Kidney epithelial cell (primary cell): ENCODE measurements at places on chromosomes 16 and 17.

DNA sequence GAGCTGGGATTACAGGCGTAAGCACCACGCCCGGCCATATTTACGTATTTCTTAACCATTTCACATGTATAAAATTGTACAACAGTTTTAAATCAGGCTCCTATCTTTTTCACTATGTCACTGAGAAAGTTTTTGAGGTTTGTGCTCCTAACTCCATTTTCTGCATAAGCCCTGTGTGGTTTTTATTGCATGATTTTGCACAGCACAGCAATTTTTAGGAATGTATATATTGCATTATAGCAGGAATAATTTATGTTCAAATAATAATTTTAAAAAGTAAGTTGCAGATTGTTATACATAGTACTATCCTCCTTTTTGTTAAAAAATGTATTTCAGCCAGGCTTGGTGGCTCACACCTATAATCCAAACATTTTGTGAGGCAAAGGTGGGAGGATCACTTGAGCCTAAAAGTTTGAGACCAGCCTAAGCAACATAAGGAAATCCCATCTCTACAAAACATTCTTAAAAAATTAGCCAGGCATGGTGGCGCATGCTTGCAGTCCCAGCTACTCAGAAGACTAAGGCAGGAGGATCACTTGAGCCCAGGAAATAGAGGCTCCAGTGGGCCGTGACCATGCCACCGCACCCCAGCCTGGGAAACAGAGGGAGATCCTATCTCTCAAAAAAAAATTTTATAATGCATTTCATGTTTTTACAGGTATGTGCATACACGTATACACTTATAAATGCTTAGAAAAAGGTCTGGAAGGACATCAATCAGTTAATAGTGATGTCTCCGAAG lies 26.0 kb downstream of the SMG6 start:
- no peak for DNase-seq

- DNase-seq: no peak
Observed at GRCh38 chr16:81779536-81780320, 637 bp downstream of the PLCG2 start.

DNA sequence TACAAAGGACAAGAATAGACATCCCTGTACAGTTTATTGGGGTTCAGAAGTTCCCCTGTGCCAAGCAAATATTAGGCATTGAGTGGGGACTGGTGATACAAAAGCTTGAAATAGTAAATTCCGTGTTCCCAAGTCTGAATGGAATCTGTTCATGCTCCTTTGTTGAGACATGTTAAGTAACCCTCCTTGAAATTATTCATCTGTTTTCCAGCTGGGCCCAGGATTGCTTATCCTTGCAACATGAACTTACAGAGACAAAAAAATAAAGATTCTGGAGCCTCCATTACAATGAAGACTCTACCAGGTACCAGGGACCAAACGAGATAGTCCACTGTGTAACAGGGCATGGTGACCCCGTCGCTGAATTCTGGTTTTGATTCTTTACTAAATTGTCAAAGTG lies 6.1 kb upstream of the CCL8 start:
- no peak for DNase-seq

DNA sequence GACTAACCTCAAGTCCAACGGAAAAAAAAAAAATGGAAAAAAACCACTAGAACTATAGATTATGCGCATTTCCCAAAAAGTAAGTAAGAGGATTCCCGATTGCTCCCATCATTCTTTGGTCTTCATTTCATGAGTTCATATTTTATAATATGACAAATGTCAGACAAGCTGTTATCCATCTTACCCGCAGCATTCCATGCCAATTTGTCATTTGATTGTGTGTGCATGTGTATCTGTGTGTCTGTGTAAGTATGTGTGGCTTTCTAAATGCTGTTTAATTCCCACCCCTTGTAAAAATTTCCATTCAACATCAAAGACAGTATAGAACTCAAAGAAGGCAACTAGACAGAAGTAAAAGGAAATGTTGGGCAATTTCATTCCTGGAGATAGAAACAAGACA lies 434.1 kb downstream of the CDH11 start:
- DNase-seq: no peak

DNA sequence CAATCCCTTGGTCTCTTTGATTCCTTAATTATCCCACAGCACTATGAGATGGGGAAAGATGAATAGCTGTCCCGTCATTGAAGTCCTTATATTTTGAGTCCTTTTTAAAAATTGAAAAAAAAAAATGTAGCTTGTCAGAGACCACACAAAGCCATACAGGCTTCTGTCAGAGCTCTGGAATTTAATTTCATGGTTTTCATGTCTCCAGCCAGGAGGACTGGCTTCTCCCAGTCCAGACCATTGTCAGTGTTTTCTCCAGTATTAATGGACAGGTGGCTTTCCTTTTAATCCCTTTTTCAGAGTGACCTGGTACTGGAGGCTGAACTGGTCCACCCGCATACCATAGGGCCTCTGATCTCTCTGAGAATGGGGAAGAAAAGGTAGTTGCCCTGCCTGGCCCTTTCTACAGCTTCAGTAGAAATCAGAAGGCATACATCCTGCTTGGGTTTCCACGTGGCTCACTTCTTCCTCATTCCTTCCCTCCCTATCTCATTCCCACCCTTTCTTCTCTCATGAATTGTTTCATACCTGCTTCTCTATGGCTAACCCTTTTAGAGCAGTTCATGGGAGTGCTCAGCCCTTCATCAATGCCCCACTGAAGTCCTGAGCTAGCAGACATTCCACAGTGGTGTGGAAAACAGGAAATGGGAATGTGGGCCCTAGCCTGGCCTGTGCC lies 29.1 kb downstream of the TRIM16 start:
- no peak for DNase-seq

- DNase-seq: no peak
Observed at GRCh38 chr16:69191136-69191535, 4.2 kb downstream of the SNTB2 start.

DNA sequence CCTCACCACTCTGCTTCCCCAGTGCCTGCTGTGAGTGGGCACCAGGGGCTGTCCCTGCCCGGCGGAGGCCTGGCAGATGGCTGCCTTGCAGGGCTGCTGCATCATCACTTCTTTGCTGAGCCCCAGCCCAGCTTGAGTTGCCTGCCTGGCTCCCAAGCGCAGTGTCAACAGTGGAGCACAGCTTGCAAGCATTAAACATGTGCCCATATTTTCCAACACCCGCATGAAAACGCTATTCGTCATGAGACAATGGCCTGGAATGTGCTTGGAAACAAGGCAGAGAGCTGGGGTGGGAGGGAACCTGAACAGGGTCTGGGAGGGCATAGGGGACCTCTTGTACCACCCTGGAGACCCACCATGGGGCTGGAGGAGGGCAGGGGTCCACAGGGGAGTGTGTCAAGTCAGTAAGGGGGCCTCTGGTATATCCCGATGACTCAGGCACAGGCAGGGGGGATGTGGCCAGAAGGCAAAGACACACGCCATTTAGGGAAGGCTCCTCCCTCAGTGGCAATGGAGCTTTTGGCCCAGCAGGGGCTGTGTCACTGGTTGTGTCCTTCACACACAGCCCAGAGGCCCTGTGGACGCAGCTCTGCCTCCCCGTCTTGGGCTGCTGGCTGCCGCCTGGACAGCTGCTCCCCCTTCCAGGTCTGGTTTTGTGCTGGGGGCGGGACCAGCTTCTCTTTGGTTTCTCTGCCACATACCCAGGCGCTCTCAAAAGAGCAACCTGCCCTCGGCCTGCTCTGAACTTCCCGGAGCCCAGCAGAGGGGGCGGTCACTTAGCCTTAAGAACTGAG lies 17.4 kb upstream of the MTSS2 start:
- DNase-seq: no peak
